Left hindlimb (tissue), 1 donor: ENCODE measurements at places on chromosomes 2 and 18.

- no peak for DNase-seq
Measured at GRCh38 chr2:196206804-196207203, 35.4 kb upstream of the STK17B start.

- no peak for DNase-seq
Measured at GRCh38 chr18:37854396-37854795, 288.8 kb upstream of the CELF4 start.

DNA sequence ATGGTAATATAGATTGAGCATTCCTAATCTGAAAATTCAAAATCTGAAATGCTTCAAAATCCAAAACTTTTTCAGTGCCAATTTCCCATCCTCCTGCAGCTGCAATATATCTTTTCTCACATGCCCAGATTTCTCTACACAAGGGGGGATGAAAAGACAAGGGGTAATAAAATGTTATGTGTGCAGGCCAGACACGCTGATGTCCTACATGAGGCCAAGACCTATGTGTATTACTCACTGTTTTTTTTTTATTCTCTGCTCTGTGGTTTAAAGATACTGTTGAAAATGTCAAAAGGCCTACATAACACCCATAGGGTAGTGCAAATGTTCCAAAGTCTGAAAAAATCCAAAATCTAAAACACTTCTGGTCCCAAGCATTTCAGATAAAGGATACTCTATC is 41.2 kb upstream of the CWC22 start:
- no peak for DNase-seq

DNA sequence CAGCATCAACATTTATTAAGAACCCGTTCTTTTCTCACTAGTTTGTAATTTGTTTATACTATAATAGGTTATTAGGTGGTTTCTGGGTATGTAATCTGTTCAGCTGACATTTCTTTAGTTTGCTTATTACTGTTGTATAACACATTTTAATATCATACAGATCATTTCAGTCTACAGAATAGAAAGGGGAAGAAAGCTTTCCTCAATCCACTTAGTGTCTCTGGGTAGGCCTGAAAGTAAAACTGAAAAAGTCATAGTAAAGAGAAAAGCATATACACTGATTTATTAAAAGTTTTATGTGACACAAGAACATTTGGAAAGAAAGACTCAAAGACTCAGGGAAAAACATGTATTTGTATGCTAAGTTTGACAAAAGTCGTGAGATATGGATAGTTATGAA is 16.8 kb upstream of the KCNJ3 start:
- DNase-seq: no peak

- DNase-seq: no peak
Measured at GRCh38 chr18:75790796-75791195, 363.3 kb upstream of the SMIM21 start.

- no peak for DNase-seq
Measured at GRCh38 chr2:142668420-142668819, 209.0 kb upstream of the KYNU start.

DNA sequence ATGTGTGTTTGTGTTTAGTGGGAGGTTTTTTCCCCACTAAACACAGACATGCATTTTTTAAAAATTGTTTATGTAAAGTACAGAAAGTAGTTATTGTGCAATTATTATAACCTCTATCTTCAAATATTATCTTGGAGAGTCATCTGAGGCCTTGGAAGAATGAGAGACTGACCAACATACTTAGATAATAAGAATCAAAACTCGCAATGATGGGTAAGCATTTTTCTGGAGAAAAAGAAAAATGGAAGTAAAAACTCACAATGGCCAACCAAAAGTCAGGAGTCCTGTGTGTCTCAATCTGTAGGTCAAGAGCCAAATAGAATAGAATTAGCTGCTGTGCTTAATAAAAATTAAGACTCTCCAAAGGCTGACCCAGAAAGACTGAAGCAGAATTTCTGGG is 43.0 kb downstream of the MEMO1 start:
- DNase-seq: no peak

- peak; percentile 85 for DNase-seq
Measured at GRCh38 chr2:231191896-231192872, 6.2 kb upstream of the ARMC9 start.

GRCh38 chr2:28552045-28552823 is 56.4 kb downstream of the PLB1 start:
- DNase-seq: no peak

DNA sequence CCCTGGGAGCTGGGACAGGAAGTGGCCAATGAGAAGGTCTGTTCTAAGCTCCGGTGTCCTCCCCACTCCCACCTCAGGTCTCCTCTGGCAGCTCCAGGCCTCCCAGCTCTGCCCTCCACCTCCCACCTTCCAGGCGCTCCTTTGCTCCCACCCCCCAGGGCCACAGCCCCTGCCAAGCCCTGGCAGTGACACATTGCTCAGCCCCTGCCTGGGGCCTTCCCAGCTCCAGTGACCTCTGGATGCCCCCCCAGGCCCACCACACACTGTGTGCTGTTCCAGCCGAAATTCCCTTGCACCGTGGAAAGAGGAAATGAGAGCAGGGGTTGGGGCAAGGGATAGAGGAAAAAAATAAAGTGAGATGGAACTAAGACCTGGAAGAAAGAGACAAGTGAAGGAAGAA is 289.6 kb downstream of the CYP26B1 start:
- peak; percentile 84 for DNase-seq

GRCh38 chr18:80238651-80239260 is 8.6 kb downstream of the PARD6G start:
- DNase-seq: no peak

- DNase-seq: no peak
Measured at GRCh38 chr18:23740105-23740830, 51.0 kb downstream of the LAMA3 start.

GRCh38 chr2:168751104-168751740 is 51.2 kb upstream of the NOSTRIN start:
- DNase-seq: no peak

GRCh38 chr2:71662665-71663394 is 209.5 kb downstream of the DYSF start:
- no peak for DNase-seq

GRCh38 chr2:39902103-39902502 is 123.0 kb upstream of the THUMPD2 start:
- no peak for DNase-seq

GRCh38 chr2:31212659-31213600 is 4.4 kb downstream of the CAPN14 start:
- DNase-seq: no peak

DNA sequence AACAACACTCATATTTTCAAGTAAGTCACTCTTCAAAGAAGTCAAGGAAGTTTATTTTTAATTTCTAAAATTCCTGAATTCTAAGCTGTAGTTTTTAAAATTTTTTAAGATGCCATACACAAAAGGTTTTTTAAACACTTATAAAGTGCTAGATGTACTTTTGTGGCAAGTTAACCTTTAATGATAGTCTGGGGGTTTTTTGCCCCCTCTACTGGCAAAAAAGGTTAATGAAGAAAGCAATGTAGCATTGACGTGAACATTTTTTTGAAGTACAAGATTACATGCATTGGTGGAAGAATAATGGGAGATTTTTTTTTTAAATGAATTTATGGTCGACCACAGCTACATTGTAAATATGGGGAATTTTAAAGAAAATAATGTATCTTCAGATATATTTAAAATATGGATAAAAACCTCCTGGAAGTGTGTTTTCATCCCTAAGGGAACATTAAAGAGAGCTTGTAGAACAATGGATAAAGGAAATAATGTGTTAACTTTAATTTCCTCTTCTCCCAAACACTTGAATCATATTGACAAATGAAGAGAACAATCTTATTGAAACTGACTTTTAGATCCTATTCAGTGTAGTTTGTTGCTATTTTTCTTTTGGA is 12.6 kb downstream of the ITPRID2 start:
- no peak for DNase-seq

DNA sequence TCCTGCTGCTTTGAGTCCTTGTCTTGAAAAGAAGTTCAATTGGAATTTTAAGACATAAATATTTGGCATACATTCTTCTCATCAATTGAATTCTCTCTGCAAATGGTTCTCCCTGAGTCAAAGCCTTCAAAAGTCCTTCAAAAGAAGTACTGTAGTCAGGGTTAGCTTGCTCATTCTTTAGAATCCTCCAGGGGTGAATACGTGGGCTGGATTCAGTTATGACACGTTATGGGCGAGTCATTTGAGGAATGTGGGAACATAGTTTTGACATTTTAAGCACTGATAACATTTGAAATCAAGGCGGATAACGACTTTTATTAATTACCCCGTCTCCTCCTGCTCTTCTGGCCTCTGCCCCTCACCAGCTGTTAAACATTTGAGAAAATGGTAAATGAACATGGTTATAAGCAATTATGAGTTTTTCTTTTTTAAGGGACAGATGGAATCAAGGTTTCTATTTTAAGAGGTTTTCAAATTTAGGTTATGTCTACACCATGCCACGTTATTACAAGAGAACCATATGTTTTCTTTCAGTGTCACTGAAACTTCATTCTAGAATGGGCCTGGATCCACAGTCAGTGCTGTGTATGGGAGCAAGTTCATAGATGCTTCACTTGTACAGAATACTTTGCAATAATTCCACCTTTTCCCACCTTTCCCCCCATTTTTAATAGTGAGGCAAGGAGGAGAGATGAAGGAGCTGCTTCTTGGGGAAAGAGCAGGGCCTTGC is 273.1 kb downstream of the TSN start:
- DNase-seq: no peak

DNA sequence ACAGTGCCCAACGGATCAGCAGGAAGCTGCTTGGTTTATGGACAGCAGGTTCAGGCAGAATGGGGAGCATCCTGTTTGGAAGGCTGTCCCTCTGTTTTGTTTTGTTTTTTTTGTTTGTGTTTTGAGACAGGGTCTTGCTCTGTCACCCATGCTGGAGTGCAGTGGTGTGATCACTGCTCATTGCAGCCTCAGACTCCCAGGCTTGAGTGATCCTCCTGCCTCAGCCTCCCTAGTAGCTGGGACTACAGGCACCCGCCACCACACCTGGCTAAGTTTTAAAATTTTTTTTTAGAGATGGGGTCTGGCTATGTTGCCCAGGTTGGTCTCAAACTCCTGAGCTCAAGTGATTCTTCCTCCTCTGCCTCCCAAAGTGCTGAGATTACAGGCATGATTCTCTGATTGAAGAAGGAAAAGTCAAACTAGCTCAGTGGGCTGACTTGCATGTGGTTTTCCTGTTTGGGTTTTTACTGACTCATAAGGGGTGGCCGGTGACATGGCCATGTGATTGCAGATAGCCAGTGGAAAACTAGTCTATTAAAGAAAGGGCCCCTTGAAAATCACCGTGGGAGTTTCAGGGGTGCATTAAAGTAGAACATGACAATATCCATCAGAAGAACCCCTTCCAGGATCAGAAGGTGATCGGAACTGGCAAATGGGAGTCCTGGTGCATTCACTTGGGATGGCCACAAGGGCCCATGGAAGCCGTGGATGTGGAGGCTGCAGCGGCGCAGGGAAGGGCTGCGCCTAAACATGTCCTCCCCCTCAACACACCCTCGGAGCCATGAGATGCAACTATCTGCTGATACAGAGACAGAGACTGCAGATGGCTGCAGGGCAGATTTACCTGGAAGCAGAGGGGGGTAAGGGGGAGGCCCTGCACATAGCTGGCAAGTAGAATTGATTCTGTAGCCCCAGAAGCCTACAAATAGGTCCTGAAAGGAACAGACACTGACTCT is 26.5 kb downstream of the AQP12B start:
- DNase-seq: no peak

GRCh38 chr18:71114550-71115210 is 825.8 kb downstream of the SOCS6 start:
- DNase-seq: peak; percentile 20

DNA sequence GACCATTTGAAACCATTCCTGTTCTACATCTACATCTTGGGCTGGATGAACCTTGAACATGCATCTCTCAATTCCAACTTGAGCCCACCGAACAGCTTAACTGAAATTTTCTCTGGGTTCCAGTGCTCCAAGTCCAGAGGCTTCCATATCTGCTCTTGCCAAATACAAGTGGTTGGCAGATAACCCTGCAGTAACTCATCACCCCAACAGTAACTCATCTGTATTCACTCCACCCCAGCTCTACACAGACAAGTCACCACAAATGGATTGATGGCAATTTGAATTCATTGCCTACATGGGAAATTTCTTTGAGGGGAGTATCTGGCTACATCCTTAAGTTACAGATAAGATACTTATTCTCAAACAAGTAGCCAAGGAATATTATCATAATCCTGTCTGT is 502.4 kb upstream of the TNP1 start:
- no peak for DNase-seq

DNA sequence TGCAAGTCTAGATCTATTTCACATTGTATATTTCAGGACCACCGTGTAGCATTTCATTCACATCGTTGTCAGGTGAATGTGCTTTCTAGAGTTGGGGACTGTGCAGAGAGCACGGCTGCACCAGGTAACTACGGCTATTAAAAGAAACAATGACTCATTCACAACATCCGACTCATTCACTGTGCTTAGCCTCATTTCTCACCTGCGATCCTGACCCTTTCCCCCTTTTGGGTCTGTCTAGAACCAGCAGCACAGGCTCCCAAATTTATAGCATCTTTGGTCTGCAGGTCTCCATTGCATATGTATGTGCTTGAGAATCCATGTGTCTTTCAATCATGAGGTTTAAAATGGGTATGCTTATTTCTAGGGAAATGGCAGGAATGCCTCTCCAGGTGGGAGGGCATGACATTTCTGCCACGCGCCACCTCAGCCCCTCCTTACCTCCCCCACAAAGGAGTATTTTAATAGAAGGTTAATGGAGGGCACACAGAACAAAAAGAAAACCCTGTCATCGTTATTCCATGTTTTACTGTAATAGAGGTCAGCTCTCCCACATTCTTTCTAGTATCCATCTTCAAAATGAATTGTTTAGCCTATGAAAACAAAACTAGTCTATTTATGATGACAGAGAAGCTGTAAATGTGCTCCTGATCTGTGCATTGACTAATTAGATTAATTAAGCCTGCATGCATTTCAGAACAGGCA is 246.7 kb upstream of the EPHA4 start:
- DNase-seq: no peak

DNA sequence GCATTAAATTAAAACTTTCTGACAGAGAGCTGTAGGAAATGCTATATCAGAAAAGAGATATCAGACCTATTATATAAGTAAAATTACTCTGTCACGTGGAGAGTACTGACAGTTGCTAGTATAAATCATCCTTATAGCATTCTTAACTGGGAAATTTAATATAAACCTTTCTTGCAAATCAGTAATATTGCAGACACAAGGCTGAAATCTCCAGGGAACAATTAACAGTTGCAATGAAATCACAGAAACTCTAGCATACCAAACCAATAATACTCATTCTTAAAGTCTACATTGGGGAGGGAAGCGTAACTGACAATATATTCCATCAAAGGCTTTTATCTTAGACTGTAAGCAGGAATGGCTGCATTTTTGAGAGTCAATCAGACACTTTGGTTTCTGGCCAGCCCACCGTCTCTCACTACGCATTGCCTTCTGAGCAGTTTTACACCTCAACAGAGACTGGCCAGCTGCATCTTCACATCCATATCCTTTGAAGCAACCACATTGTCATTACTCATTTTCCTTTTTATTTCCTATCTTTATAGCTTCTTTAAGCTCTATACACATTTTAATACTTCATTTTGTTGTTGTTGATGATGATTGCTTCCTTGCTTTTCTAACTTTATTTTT is 536.0 kb upstream of the CDH2 start:
- no peak for DNase-seq

GRCh38 chr2:28623582-28624405 is 127.8 kb upstream of the PPP1CB start:
- no peak for DNase-seq

GRCh38 chr18:44855681-44856080 is 175.0 kb downstream of the SETBP1 start:
- DNase-seq: no peak
